ENCODE measurements at places on chromosomes 12 and 14.

GRCh38 chr14:65180725-65181025, 78.4 kb upstream of the MAX start:
- no peak for DNase-seq

DNA sequence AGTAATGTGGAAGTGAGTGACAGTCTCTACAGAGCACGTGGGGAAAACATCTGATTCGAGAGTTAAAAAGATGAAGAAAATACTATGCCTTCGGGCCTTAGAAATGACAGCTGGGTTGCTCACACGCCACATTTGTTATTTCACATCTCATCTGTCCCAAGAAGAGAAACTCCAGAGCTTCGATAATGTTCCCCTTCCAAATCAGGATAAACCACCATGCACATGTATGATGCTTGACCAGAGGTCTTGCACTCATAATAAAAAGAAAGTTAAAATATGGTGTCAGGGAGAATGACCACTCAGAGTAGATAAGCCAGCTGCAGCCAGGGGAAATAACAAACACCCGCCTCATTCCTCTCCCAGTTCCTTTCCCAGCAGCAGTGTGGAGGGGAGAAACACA, 34.6 kb downstream of the NIN start:
- no peak for DNase-seq

DNA sequence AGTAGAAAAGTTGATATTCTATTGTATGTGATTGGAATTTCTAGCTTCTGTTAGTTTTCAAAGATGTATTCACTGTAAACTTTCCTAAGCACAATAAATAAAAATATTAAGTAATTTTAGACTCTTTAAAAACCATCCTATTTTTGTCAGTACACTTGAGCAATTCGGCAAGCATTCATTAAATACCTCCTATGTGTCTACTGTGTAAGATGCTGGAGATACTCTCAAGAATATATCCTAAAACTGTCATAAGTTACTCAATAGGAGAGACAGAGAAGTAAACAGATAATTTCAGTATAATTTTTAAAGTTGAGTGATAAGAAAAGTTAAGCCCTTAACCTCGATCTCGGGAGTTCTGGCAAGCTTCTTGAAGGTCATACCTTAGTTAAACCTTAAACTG, 46.1 kb downstream of the FANCM start:
- no peak for DNase-seq

DNA sequence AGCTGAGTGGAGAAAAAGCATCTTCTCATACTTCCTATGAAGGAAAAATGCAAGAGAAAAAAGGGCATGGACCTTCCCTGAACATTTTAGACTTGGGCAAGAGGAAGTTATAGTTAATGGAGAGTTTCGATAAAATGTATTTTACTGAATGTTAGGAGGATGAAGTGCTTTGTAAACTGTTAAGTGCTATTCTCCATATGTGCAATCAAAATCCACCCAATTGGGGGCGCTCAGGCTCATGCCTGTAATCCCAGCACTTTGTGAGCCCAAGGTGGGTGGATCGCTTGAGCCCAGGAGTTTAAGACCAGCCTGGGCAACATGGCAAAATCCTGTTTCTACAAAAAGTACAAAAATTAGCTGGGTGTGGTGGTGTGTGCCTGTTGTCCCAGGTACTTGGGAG, 1.9 kb upstream of the CNPY2 start:
- DNase-seq: no peak

DNA sequence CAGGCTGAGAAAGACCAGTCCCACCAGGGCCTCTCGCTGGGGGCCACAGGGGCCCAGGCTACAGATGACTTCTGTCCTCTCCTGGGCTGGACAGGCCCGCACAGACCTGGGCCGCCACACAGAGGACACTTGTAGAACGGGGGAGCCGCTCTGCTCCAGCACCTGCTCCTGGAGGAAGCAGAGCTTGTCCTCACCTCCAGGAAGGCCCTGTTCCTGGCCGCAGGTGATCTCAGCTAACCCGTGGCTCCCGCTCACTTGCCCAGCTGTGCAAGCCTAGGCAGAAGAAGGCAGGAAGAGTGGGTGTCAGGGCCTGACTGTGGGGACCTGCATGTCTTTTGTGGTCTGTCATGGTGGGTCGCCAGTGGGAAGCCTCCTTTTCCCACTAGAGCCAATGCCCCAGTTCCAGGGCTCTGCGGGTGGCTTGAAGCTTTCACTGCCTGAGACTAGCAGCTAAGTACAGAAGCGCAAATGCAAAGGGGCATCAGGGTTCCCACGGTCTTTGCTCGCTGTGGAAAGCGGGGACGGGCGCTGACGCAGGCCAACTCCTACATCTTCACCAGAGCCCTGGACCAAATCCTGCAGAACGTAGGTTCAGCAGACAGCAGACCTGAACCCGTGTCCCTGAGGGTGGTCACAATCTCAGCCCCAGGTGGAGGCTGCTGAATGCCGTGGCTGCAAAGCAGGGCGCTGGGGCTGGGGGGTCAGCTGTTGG, 8.8 kb upstream of the CEP170B start:
- DNase-seq: no peak

All from posterior cingulate gyrus (tissue), 11 donors.